ENCODE measurements at places on chromosomes 3 and 15.

DNA sequence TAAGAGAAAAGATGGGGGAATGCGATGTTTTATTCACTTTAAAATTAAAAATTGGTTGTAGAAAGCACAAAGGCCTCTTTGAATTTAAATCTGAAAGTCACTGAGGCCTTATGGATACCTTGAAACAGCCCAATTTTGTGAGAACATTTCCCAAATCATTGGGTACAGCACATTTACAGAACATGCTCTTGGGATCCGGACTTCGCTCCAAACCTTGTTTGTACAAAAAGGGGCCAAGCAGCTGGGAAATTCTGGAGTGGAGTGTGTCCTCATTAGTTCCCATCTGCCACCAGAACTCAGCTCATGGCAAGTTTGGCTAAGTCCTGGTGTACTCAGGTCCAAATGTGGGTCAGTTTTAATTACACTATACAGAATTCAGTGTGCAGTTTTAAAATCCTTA lies 254.2 kb downstream of the ZBTB20 start:
- DNase-seq, result no peak

- no peak for DNase-seq
These were observed 43.7 kb upstream of the CD47 start for GRCh38 chr3:108134555-108134880.

DNA sequence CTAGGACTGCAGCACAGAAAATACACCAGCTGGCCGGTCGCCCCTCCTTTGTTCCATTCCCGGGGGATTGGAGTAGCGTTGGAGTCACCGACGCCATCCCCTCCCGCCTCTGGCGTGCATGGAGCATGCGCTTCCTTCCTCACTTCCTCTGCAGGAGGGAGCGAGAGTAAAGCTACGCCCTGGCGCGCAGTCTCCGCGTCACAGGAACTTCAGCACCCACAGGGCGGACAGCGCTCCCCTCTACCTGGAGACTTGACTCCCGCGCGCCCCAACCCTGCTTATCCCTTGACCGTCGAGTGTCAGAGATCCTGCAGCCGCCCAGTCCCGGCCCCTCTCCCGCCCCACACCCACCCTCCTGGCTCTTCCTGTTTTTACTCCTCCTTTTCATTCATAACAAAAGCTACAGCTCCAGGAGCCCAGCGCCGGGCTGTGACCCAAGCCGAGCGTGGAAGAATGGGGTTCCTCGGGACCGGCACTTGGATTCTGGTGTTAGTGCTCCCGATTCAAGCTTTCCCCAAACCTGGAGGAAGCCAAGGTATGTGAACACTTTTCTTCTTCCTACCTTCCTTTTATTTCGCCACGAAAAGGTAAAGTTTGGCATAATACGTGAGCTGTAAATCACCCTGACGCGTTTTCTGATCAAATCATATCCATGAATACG lies at the start of gene SCG3:
Gene SCG3 (plus strand): TSS at position 201 of the 661 bp plus-strand sequence. CDS start 253 bp downstream, at position 454.
- DNase-seq, result peak; percentile 45

- DNase-seq, result peak; percentile 38
These were observed 12.8 kb upstream of the SETMAR start for GRCh38 chr3:4290272-4290893.

DNA sequence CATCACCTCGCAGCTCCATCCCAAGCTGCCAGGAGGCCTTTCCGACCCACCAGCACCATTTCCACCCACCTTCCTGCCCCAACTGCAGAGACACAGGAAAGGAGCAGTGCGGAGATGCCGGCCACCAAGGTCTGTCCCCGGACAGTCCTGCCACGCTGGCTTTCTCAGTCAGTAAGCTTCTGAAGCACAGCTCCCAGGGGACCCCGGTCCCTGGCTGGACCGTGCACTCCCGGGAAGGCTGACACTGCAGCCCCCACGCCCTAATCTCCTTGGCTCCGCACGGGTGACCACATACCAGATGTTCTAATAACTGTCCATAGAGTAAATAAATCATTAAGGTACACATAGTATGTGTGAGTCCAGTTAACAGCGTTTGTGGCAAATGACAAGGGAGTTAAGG lies 73.5 kb downstream of the VGLL4 start:
- no peak for DNase-seq

DNA sequence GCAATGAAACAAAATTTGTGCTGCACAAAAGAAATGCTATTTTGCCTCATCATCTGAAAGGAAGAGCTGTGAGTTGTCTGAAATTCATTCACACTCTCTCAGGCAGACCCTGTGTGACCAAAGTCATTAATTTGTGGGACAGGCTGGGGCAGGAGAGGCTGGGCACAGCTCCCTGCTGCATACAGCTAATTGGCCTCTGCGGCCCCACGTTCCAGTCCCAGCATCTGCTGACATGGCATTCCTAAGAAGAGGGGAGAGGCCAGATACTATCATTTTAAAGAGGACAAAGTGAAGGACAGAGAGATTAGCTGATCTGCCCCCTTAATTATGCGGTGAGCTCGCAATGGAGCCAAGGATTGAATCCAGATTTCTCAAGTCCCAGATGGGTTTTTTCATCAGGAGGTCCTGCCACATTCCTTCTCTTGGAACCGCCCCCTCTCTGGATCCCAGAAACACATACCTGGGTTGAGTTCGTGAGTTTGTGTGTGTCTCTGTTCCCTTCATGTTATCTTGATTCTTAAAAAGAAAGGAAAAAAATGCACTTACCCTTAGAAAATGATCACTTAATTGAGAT lies 25.1 kb downstream of the POLR2M start:
- DNase-seq, result no peak

DNA sequence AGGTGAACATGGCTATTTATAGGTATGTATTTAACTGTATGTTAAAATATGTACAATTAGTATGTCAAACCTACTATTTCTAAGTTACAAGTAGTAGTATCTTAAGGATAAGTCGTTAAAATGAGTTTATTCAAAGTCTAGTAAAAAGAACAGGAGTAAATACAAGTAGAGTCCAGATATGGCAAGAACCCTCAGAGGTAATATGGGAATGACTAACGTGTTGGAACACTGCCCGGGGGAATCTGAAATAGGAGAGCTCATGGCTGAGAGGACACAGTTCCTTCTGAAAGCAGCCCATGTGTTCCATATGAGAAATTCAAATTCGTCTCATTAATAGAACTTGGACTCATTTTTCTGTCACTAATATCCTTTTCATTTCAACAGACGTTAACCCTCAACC lies 158.8 kb downstream of the CLSTN2 start:
- DNase-seq, result no peak

GRCh38 chr3:127849368-127849767 lies 27.1 kb upstream of the MGLL start:
- DNase-seq, result no peak

- peak; percentile 64 for DNase-seq
These were observed at the start of gene FSD2 for GRCh38 chr15:82805994-82806406. Gene FSD2 (minus strand): TSS chr15:82806069. CDS start chr15:82787390, 18,679 bp downstream.

- no peak for DNase-seq
These were observed 5.7 kb downstream of the ESYT3 start for GRCh38 chr3:138440121-138440521.

DNA sequence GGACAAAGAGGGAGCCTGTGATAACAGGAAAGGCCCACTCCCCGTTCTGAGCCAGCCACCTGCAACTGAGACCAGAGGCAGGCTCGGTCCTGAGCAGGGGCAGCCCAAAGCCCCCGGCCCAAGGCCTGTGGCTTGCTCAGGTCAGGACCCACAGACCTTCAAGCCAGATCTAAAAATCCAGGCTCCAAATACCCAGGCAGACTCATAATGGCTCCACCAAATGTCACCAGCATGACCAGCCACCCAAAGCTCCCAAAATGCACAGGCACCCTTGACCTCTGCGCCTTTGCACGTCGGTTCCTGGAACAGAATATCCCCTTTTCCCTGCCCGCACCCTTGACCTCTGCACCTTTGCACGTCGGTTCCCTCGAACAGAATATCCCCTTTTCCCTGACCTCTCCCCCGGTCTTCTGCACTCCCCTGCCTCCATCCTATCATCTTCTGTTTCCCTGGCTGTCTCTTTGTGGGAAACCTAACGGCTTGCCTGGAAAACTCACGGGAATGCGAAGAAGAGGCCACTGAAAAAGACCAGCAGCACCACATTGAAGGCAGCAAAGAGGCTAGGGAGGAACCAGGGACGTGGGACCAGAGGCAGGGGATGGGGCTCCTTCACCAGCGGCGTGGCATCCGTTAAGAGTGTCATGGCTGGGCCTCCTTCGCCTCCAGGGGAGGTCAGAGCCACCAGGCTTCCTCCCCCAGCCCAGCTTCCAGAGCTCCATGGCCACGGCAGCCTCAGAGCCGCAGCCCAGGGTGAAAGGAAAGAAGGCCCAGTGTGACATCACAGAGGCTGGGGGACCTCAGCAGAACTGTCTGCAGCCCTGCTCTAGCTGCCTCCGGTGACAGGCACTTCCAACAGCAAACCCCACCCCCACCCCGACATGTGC lies at the start of gene ZDHHC19:
Gene ZDHHC19 (minus strand): TSS at position 728 of the 884 bp plus-strand sequence. CDS start 85 bp downstream, at position 643.
- DNase-seq, result no peak

- peak; percentile 72 for DNase-seq
These were observed 17.7 kb downstream of the CRTAP start for GRCh38 chr3:33131331-33132018.

GRCh38 chr3:161821591-161821990 lies 325.0 kb downstream of the OTOL1 start:
- DNase-seq, result no peak

DNA sequence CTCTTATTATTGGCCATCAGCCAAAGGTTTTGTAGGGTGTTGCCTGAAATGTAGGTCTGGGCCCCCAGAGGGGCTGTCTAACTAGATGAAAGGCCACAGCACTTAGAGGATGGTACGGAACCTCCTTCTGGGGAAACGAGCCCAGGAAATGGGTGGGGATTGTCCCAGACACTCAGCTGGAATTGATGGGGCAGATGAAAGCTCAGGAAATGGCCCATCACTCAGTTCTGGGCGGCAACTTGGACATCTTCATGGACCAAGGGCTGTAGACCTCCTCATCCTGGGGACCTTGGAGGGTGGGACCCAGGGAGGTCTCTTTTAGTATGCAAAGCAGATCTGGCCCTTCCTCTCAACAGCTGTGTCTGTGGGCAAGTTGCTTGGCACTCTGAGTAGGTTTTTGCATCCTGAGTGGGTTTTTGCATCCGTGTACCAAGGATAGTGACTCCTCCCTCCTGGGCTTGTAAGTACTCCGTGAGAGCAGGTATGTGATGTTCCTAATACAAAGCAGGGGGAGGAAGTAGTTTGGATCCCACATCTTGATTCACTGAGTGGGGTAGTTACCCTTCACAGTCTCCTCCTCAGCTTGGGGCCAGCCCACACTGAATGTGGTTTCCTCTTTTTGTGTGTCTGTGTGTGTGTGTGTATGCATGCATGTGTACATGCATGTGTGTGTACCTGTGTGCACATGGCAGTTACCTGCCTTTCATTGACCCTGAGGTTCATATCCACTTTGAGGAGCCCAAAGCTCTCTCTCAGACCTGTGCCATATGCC lies 292.0 kb downstream of the RPLP1 start:
- DNase-seq, result no peak

DNA sequence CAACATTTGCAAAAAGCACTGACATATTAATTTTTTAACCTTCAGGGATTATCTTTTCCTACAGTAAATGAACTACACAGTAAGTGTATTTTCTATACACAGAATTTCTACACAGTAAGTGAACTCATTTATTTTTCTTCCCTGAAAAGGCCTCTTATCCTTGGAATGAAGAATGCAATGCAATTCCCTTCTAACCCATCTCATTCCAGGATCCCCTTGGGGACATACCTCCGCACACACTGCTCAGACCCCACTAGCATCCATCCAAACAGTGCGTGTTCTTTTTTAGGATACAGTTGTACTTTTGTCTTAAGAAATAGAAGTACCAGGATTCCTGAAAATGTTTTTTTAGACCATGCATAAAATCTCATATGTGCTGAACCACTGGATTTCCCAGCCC lies 152.8 kb downstream of the UACA start:
- DNase-seq, result no peak

- no peak for DNase-seq
These were observed 116.1 kb upstream of the CMC1 start for GRCh38 chr3:28125342-28125741.

- DNase-seq, result peak; percentile 48
These were observed 145.5 kb upstream of the UMPS start for GRCh38 chr3:124584552-124585391.

DNA sequence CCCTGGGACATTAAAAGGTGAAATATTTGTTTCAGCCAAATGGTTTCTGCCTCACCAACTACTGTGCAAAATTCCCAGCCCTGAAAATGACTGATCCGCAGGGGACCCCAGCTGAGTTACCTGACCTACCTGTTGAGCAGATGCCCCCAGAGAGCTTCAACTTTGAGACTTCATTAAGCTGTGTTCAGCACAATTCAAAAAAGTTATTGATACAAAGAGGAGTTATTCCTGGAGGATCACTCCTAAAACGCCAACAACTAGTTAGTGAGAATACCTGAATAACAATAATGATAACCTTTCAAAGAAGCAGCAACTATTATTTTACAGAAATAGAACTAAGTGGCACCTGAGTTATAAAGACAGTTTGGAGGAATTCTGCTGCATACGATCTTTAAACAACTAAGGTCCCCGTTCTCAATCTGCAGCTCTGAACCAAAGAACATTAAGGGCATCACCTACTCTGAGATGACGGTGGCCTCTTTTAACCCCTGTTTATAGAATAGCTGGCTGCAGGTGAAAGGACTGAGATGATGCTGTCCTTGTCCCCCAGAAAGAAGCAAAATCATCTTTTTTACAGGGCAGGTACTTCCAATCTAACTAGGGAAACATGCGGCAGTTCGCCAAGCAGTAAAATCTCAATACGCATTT lies 659 bp downstream of the GADL1 start:
- no peak for DNase-seq

DNA sequence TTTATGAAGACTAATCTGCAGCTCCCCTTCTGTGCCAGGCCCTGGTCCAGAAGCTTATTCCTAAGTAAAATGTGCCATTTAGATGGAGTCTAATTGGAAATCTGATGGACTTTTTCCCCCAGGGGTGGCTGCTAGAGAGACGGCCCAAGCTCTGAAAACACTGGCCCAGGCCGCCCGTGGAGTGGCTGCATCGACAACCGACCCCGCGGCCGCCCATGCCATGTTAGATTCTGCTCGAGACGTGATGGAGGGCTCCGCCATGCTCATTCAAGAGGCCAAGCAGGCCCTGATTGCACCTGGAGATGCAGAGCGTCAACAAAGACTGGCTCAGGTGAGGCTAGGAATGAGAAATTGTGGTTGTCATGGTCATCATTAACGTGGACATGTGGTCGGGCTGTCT lies 305.8 kb upstream of the TPM1 start:
- no peak for DNase-seq

DNA sequence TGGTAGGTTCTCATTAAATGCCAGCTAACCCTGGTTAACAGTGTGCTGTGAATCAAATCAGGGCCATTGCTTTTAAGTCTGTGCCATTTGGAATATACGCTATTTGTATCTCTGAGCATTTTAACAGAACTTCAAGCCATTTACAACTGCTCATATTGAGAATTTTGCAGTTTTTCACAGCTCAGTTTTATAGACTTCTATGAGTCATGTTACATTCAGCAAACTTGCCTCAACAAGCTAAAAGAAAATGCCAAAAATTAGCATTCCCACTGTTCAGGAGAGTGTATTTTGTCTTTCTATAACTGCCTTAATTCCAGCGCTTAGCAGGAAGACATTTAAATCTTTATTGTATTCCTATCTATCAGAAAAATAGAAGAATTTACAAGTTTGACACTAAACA lies 196.4 kb downstream of the GBE1 start:
- no peak for DNase-seq

- no peak for DNase-seq
These were observed 58.4 kb upstream of the GOLIM4 start for GRCh38 chr3:168154089-168154488.
